ENCODE measurements at places on chromosomes 1 and 21.

GRCh38 chr1:45348966-45349677 lies 8.9 kb upstream of the MUTYH start:
- no peak for DNase-seq

DNA sequence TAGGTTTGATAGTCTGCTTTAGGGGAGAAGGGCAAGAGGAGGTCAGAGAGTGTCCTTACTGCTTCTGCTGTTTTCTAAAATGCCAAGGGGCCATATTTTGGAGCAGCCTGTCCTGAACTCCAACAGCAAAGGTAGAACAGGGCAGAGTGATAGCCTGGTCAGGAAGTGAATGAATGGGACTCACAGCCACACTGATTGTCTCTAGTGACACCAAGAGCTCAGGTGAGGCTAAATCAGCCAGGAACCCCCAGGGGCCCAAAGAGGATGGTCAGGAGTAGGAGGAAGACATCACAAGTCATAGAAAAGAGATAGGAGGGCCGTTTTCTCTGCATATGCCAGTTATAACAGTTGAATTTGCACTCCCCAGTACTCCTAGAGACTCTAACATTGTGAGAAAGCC lies 97.4 kb upstream of the DUSP10 start:
- DNase-seq, result no peak

DNA sequence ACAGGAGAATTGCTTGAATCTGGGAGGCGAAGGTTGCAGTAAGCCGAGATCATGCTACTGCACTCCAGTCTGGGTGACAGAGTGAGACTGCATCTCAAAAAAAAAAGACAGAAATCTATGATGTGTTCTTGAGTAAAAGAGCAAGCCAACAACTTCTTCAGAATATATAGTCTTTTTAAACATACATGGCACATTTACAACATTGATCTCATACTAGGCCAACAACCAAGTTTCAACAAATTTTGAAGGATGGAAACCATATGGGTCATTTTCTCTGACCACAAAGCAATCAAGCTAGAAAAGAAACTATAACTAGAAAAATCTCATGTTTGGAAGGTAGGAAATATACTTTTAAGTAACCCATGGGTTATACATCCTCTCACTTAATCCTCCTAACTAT lies 38.3 kb downstream of the PAFAH2 start:
- no peak for DNase-seq

GRCh38 chr1:43352881-43353280 lies 5.9 kb upstream of the CDC20 start:
- DNase-seq, result no peak

GRCh38 chr1:52164604-52165003 lies 22.7 kb downstream of the ZFYVE9 start:
- no peak for DNase-seq

All from cortex of kidney (tissue), 1 donor.